Left lung (tissue), 14 donors: ENCODE measurements at places on chromosomes 13 and 19. TPM values are rescaled to one million over a fixed set of nuclear protein-coding genes. Genes with fewer than 3 reads are reported as not detected.

The JOSD2 gene
- 44.1 TPM for total RNA-seq

The FUT2 gene
- 1.1 TPM for total RNA-seq

The KRTDAP gene
- not detected for total RNA-seq

The NAT14 gene
- total RNA-seq = 37.2 TPM

The RPL28 gene
- 1,601 TPM for total RNA-seq

The KCNN4 gene
- 21.5 TPM for total RNA-seq

- no peak for DNase-seq
Observed at GRCh38 chr13:103391936-103392335, 325.7 kb upstream of the SLC10A2 start.

The FLT3LG gene
- 10.1 TPM for total RNA-seq

The TEKTIP1 gene
- 3.2 TPM for total RNA-seq

The BBC3 gene
- total RNA-seq = 8.7 TPM

- no peak for DNase-seq
Observed at GRCh38 chr19:2724148-2724557, 3.0 kb upstream of the DIRAS1 start.

The PIAS4 gene
- 24.3 TPM for total RNA-seq

DNA sequence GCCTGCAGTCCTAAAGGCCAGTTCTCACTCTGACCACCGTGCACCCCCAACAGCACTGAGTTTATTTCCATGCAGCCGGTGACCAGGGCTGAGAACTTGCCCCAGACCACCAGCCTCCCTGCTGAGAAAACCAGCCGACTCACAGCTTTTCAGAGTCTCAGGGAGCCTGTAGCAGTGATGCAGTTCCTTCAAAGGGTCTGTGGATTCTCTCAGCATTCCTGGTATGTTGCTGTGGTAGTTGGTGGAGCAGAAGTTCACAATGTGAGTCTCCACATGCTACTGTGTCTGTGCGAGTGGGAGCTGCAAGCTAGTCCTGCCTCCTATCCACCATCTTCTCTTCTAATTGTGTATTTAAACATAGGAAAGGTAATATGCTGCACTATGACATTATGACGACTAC, 254.9 kb upstream of the KLF12 start:
- no peak for DNase-seq

- no peak for DNase-seq
Observed at GRCh38 chr13:40662866-40663265, 3.6 kb downstream of the FOXO1 start.

- no peak for DNase-seq
Observed at GRCh38 chr19:19403373-19403901, 2.0 kb upstream of the GATAD2A start.

The URAD gene
- total RNA-seq = not detected

GRCh38 chr19:12695096-12695495, 1.3 kb downstream of the FBXW9 start:
- no peak for DNase-seq
